ENCODE measurements at places on chromosomes 6 and 20.

- no peak overlapping the region for H3K4me3 ChIP-seq
- H3K4me1 ChIP-seq = no peaks in the 10 kb centered on the region
- H3K27me3 ChIP-seq = no peaks in the 10 kb centered on the region
- no peak for DNase-seq
- no peak overlapping the region for H3K27ac ChIP-seq
Observed at GRCh38 chr6:83594941-83595340, 82.6 kb downstream of the PRSS35 start.

DNA sequence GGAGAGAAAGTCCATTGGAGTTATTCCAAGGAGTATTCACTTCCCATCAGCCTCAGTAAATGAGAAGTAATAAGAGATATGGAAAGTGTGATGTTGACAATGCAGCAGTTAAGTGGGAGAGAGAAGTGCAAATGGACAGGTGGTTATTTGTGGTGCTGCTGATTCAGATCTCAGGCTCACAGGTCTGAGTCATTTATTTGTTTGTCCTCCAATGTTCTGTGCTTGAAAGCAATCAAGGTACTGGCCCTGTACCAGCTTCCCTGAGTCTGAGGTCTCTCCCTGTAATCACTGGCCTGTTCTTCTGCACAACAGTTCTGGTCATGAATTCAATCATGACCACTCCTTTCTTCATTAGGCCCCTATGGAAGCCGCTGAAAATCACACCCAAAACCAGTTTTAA is 827.7 kb downstream of the MAFB start:
- H3K4me3 ChIP-seq = no peak overlapping the region
- no peaks in the 10 kb centered on the region for H3K36me3 ChIP-seq
- no peak for DNase-seq
- H3K27ac ChIP-seq = no peak overlapping the region

DNA sequence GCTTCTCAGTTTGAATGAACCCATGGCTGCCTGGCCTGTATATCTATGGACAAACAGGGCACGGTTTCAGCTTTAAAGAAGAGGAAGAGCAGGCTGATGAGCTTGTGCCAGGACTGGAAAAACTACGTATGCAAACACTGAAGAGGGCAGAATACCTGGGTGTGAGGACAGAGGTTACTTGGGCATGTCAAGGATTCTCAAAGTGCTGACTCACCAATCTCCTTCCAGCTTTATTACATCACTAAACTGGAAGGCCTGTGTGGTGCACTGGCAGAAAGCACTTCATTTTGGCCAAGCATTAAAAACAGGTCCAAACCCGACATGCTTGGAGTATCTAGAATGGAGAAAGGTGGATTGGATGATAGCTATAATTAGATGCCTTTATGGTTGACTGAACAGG is 95.2 kb downstream of the GMPR start:
- H3K27me3 ChIP-seq = no peaks in the 10 kb centered on the region
- no peak for DNase-seq
- H3K27ac ChIP-seq = no peak overlapping the region
- no peak overlapping the region for H3K4me3 ChIP-seq

DNA sequence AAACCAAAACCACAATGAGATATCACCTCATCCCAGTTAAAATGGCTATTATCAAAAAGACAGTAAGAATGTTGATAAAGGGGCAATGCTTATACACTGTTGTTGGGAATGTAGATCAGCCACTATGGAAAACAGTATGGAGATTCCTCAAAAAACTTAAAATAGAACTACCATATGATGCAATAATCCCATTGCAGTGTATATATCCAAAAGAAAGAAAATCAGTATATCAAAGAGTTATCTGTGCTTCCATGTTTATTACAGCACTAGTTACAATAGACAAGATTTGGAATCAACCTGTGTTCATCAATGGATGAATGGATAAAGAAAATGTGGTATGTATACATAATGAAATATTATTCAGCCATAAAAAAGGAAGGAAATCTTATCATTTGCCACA is 3.5 kb upstream of the FABP7 start:
- no peaks in the 10 kb centered on the region for H3K36me3 ChIP-seq
- no peaks in the 10 kb centered on the region for H3K27me3 ChIP-seq
- no peaks in the 10 kb centered on the region for H3K4me1 ChIP-seq
- H3K27ac ChIP-seq = no peak overlapping the region
- DNase-seq = no peak

DNA sequence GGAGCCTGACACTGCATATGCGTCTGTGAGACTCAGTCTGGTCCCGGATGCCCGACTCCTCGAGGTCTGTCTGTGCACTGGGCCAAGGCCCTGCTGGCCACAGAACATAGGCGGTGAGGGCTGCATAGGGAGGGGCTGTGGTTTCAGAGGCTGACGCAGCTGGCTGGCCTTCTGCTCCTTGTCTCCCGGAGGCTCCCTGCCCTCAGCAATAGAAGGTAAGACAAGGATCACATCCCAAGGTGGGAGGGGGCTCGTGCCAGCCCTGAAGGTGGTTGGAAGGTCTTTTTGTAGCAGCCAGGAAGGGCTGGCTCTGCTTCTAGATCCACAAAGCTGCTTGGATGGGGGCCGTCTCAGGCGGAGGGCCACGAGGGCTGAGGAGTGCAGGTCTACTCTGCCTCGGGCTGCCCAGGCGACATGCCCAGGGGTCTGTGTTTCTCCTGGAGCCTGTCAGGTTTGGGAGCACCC is 239.8 kb upstream of the SULF2 start:
- H3K27me3 ChIP-seq = no peaks in the 10 kb centered on the region
- no peak for DNase-seq
- H3K27ac ChIP-seq = no peak overlapping the region
- H3K4me1 ChIP-seq = no peaks in the 10 kb centered on the region
- no peak overlapping the region for H3K4me3 ChIP-seq

- H3K36me3 ChIP-seq = peaks cover 10% of the 10 kb centered on the region
- no peaks in the 10 kb centered on the region for H3K27me3 ChIP-seq
- H3K4me1 ChIP-seq = no peaks in the 10 kb centered on the region
- no peak for DNase-seq
- no peak overlapping the region for H3K4me3 ChIP-seq
- no peak overlapping the region for H3K27ac ChIP-seq
Observed at GRCh38 chr6:13648850-13649249, 33.7 kb downstream of the NOL7 start.

- peaks cover 30% of the 10 kb centered on the region for H3K4me1 ChIP-seq
- peak; percentile 44 for DNase-seq
- no peak overlapping the region for H3K4me3 ChIP-seq
- no peaks in the 10 kb centered on the region for H3K27me3 ChIP-seq
Observed at GRCh38 chr6:33700391-33701050, 11.0 kb downstream of the UQCC2 start.

DNA sequence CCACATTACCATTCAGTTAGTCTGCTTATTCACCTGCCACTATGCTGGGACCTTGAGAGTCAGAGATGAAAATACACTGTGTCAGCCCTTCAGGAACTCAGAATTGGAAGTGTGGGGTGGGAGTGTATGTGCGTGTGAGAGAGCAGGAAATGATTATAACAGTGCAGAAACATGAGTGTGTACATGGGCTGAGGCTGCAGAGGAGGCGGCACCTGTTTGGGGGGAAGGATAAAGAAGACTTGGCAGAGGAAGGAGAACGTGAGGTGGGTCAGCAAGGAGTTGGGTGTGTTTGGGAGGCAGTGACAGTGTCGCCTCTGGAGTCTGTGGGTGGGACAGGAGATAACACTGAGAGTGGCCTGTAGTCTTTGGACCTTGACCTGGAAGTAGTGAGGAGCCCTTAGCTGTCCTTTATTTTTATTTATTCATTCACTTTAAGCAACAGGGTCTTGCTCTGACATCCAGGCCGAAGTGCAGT is 3.1 kb downstream of the CHMP4B start:
- H3K27me3 ChIP-seq = no peaks in the 10 kb centered on the region
- no peak for DNase-seq
- H3K27ac ChIP-seq = no peak overlapping the region
- H3K36me3 ChIP-seq = no peaks in the 10 kb centered on the region
- no peak overlapping the region for H3K4me3 ChIP-seq
- peaks cover 21% of the 10 kb centered on the region for H3K4me1 ChIP-seq

- H3K27ac ChIP-seq = no peak overlapping the region
- no peaks in the 10 kb centered on the region for H3K27me3 ChIP-seq
- DNase-seq = no peak
- no peaks in the 10 kb centered on the region for H3K4me1 ChIP-seq
- no peaks in the 10 kb centered on the region for H3K36me3 ChIP-seq
Observed at GRCh38 chr20:61041481-61041880, 210.6 kb upstream of the CDH4 start.

DNA sequence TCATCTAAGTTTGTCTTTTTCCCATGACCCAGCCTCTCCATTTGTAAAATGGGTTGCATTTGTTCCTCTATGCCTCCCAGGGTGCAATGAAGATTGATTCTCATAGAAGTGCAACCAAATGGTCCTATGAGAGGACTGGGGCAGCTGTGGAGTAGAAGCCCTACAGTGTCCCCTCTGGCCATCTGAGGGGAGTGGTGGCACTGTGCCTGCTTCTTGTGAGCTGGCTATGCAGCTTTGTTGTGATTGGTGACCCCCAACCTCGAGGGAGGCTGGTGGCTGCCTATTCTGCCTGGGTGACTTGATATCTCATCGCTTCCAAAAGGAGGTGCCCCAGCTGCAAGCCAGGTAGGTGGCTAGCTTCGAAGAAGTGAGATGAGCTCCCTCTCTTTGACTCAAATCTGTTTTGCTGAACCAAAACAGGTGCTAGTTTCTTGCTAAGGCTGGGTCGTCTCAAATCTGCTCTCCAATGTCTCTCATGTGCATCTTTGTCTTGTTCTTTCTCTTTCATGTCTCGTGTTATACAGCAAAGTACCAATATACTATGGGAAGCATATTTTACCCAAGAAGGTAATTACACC is 33.9 kb downstream of the TXLNB start:
- H3K36me3 ChIP-seq = no peaks in the 10 kb centered on the region
- H3K27me3 ChIP-seq = no peaks in the 10 kb centered on the region
- no peak overlapping the region for H3K4me3 ChIP-seq

DNA sequence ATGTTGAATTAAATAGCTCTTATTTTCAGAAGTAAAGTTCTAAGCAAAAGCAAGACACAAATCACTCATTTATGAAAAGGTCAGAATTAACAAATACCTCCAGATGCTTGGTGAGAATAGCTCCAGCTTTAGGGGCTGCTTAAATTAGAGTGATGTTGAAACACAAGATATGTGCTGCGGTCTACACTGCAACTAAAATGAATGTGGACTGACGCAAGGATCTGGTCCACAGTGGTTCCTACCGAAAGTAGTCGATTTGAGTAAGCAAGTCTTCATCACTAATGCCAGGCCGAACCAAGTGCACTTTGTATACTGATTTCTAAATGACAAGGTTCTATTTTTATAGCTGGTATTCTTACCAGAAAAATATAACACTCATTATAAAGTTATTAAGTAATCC is 96.3 kb downstream of the PRDM1 start:
- no peaks in the 10 kb centered on the region for H3K36me3 ChIP-seq
- peaks cover 35% of the 10 kb centered on the region for H3K4me1 ChIP-seq
- no peak overlapping the region for H3K27ac ChIP-seq

DNA sequence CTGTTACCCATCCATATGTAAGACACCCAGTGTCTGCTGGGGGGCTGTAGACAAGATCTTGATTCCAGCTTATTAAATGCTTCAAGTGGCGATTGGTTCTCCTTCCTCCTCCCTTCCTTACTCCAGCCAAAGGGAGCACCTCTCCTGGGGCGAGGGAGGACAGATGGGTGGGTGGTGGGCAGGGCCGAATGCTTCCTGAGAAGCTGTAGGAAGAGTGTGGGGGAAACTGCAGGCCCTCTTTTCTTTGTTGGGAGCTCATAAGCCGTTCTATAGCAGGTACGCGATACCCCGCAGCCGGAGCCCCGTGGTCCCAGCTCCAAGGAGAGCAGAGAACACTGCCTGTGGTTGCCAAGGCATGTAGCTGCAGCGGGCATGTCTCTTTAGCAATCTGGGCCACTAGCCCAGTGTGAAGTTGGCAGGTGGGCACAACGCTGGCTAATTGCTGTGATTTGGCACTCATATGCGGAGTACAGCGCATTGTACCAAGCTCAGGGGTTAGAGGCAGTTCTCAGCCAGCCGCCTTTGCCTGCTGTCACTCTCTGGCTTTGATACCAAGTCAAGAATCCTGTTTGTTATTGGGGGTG is 14.7 kb upstream of the KCNG1 start:
- peaks cover 4% of the 10 kb centered on the region for H3K27me3 ChIP-seq
- no peak overlapping the region for H3K27ac ChIP-seq
- H3K4me1 ChIP-seq = no peaks in the 10 kb centered on the region
- no peak overlapping the region for H3K4me3 ChIP-seq
- no peaks in the 10 kb centered on the region for H3K36me3 ChIP-seq

DNA sequence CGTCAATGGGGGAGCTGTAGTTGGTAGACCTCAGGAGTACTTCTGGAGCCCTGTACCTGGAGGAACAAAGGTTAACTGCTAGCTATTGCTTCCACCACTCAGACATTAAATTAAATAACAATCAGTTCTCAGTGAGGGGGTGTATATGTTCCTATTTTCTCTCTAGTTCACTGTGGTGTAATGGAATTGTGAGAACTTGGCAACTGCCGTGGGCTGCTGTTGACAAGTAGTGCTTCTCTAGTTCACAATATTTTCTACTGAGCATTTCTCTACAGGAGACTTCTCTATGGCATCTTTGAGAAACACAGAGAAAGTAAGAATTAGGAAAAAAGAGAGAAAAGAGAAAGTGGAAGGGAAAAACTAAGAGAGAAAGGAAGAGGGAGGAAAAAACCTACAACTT is 23.4 kb upstream of the GSTA4 start:
- no peak overlapping the region for H3K4me3 ChIP-seq
- H3K27ac ChIP-seq = no peak overlapping the region
- DNase-seq = no peak
- no peaks in the 10 kb centered on the region for H3K27me3 ChIP-seq
- no peaks in the 10 kb centered on the region for H3K4me1 ChIP-seq
- H3K36me3 ChIP-seq = peaks cover 16% of the 10 kb centered on the region

GRCh38 chr20:23164176-23164601 is 78.1 kb upstream of the CD93 start:
- H3K36me3 ChIP-seq = no peaks in the 10 kb centered on the region
- peaks cover 4% of the 10 kb centered on the region for H3K4me1 ChIP-seq
- H3K27ac ChIP-seq = no peak overlapping the region
- no peaks in the 10 kb centered on the region for H3K27me3 ChIP-seq
- no peak overlapping the region for H3K4me3 ChIP-seq

DNA sequence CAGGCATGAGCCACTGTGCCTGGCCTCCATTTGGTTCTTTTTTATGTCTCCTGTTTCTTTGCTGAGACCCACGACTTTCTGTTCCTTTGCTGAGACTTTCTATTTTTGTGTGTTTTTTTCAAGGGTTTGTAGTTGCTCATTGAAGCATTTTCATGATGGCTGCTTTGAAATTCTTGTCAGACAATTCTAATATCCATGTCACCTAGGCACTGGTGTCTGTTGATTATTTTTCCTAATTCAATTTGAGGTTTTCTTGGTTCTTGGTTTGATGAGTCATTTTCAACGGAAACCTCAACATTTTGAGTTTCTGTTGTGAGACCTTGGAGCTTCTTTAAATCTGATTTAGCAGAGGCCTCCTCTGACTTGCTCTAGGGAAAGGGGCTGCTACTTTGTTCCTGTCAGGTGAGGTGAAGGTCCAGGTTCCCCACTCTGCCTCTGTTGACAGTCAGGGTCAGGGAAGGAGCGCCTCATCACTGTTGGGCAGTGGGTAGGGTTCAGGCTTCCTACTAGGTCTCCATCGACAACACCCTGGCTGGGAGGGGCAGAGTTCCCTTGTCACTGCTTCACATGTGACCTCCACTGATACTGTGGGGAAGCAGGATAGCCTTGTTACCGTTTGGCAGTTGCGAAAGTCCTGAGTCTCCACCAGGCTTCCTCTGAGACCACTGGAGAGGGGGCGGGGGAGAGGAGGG is 67.2 kb upstream of the RNF24 start:
- peaks cover 13% of the 10 kb centered on the region for H3K4me1 ChIP-seq
- H3K36me3 ChIP-seq = no peaks in the 10 kb centered on the region
- H3K4me3 ChIP-seq = peak overlapping the region; percentile 36
- H3K27ac ChIP-seq = peak overlapping the region; percentile 67

- H3K27ac ChIP-seq = peak overlapping the region; percentile 30
- no peaks in the 10 kb centered on the region for H3K36me3 ChIP-seq
- no peaks in the 10 kb centered on the region for H3K27me3 ChIP-seq
- DNase-seq = no peak
Observed at GRCh38 chr20:48782053-48782452, 45.7 kb downstream of the PREX1 start.

Data from effector memory CD4-positive, alpha-beta T cell (primary cell).